Esophagus squamous epithelium (tissue), 5 donors: ENCODE measurements at places on chromosomes 7 and 10.

GRCh38 chr10:70774810-70775678, 10.1 kb downstream of the TBATA start:
- DNase-seq, result no peak

GRCh38 chr10:60135020-60135419, 228.7 kb upstream of the CCDC6 start:
- DNase-seq, result no peak

DNA sequence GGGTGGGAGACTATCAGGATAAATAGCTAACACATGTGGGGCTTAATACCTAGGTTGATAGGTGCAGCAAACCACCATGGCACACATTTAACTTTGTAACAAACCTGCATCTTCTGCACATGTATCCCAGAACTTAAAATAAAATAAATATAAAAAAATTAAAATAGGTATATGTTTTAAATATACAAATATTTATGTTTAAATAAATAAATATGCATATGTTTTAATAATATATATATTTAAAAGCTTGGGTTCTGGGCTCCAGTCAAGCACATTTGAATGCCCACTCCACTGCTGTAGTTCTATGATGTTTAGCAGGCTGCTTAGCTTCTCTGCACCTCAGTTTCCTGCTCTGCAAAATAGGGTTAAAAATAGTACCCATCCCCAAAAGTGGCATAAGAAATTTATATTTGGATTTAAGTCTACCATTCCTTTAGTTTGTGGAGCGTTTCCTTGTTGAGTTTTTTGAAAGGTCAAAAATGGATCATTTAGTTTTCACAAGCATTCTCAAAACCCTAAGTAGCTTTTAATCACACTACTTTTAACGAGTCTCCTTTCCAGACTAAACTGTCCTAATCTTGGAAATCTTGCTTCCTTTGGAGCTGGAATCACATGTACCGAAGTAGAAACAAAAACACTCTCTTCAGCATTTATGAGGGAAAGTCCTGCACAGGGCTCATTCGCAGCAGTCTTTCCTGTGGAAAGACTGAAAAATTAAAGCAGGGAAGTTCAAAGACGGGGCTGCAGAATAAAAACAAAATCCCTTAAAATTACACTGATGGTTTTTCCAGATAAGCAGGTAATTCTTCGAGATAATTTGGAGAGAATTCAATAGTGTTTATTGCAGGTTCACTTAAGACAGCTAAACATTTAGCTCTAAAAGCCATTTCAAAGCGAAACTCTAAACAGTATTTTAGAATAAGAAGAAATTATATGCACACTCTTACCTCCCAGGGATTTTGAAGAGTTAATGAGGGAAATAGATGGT, 111.7 kb upstream of the LYZL1 start:
- DNase-seq, result no peak

- DNase-seq, result no peak
These were observed 65.8 kb downstream of the RHOBTB1 start for GRCh38 chr10:60878224-60878623.

DNA sequence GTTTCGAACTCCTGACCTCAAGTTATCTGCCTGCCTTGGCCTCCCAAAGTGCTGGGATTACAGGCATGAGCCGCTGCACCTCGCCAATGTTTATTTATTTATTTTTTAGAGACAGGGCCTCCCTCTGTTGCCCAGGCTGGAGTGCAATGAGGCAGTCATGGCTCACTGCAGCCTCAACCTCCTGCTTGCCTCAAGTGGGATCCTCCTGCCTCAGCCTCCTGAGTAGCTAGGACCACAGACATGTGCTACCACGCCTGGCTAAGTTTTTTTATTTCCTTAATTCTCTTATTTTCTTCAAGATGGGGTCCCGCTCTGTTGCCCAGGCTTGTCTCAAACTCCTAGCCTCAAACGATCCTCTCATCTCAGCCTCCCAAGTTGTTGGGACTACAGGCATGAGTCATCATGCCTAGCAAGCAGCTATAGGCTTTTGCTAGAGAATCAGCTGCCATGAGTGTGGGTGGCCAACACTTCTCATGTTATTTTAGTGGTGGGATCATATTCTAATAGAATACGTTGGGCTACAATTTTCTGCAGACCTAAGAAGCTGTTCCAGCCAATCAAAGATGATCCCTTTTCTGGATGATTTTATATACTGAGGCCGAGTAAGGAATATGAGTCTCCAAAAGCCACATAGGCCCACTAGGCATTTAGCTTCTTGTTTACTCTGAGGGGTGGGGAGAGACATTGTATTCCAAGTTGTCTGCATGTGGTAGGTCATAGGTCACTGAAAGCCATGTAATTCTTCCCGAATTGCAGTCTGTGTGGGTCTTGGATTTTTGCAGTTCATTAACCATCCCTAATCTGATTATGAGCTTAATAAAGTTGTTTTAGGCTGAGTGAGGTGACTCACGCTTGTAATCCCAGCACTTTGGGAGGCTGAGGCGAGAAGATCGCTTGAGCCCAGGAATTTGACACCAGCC, 7.6 kb upstream of the TMEM248 start:
- no peak for DNase-seq

DNA sequence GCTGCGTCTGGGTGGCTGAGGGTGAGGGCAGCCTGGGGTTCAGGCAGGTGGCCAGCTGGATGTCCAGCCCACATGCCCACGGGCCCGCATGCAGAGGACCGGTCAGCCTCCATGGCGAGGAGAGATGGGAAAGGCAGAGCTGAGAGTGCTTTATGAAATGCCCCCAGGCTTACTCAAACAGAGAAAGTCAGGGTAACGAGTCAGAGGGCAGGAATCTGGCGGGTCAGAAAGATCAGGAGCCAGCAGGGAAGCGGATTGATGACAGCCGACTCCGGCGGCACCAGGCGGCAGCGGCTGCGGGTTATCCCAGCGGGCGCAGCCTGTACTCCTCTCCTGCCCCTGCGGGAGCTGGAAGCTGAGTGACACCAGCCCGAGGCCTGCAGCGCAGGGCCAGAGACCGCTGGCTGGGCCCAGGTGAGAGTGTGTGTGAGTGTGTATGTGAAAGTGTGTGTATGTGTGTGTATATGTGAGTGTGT, 13.4 kb downstream of the SLC13A4 start:
- no peak for DNase-seq

DNA sequence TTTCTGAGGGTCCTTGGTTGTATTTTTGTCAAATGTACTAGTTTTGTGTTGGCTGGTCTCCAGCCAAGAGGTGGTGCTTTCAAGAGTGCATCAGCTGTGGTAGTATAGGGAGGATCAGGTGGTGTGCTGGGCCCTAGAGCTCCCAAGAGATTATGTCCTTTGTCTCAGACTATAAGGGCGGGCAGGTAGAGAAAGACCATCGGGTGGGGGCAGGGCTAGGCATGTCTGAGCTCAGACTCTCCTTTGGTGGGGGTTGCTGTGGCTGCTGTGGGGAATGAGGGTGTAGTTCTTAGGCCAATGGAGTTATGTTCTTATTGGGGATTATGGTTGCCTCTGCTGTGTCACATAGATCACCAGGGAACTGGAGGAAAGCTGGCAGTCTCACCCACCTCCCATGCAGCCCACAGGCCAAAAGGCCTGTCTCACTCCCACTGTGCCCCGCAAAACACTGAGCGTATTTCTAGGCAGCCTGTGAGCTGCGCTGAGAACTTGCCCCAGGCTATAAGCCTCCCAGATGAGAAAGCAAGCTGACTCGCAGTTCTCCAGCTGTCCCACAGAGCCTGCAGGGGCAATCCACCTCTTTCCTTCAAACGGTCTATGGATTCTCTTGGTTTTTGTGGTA, 1066.7 kb downstream of the GRM8 start:
- no peak for DNase-seq

DNA sequence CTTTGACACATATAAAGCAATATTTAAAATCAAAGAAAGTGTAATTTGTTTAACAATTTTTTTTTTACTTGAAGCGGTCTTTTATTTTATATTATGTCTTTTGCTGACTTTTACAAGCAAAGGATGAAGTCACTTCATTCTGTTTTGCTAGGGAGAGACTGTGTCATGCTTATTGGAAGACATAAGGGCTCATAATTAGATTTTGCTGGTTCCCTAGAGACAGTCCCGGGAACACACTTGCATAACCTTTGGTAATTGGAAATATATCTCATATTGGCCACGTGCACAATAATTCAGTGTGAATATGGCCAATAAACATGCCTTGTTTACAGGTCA, 448 bp upstream of the NET1 start:
- DNase-seq, result no peak

DNA sequence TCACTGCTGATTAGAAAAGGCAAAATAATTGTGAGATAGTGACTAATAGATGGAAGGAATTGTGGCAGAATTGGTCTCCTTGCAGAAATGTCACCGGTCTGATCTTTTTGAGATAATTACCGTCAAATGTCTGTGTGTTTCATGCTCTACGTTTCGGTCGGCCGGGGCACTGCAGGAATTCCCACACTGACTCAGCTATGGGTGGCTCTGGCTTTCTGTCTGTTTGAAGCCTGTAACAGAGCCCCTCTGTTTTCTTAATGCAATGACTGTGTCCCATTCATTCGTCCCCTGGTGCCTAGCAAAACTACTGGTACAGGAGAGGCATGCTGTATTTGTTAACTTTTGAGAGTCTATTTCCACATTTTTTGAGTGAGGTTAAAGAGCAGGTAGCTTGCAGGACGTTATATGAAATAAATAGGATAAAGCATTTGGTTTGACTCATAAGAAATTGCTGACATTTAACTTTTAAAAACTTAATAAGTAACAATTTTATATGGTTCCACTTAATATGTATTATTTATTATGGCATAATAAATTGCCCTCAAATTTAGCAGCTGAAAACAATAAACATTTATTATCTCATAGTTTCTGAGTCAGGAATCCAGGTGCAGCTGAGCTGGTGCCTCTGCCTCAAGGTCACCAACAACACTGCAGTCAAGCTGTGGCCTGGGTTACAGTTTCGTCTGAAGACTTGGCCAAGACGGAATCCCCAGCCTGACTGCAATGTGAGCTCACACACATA, 53.3 kb upstream of the CTBP2 start:
- no peak for DNase-seq

DNA sequence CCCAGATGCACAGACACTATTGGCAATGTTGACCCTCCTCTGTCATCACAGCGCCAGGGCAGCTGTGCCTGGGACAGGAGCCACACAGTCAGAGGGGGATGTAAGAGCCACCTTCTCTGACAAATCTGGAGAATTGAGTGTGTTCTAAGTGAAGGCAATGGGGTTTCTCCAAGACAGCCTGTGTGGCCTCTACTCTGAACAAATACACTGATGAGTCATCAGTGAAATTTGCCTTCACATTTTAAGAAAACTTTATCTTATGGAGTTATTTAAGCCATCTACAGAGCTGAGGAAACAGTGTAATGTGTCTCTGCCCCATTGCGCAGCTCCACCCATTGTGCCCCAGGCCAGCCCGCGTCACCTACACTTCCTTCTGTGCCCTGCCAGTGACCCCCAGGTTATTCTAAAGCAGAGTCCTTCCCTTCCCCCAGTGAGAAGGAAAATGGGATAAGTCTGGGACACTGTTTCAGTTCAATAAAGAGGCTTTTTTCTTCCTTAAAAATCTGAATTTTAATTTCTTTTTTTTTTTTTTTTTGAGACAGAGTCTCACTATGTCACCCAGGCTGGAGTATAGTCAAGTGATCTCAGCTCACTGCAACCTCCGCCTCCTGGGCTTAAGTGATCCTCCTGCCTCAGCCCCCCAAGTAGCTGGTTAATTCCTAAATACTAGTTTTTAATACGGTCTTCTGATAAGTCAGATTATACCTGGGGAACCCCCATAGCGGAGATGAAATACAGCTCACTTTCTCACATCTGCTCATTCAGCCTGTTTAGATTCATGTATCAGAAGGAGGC, 21.8 kb downstream of the AKR1E2 start:
- no peak for DNase-seq

- no peak for DNase-seq
These were observed 922 bp downstream of the PPA1 start for GRCh38 chr10:70232155-70232858.

DNA sequence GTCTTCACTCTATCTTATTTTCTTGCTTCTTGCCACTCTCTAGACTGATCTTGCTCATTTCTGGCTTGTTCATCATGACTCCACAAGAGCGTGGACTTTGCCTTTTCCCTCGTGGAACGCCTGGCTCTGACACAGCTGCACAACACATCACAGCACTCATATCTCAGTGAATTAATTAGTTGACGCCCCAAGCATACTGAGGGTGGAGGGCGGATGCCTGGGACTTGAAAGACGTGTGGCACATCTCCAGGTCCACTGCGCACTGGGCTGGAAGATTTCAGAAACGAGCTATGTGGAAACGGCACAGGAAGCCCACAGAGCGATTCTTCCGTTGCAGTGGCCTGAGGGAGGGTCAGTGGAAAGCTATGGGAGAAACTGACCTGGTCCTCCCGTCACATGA, 23.6 kb upstream of the PLEKHA1 start:
- no peak for DNase-seq

- no peak for DNase-seq
These were observed 46.2 kb downstream of the PRPF18 start for GRCh38 chr10:13632884-13633440.

DNA sequence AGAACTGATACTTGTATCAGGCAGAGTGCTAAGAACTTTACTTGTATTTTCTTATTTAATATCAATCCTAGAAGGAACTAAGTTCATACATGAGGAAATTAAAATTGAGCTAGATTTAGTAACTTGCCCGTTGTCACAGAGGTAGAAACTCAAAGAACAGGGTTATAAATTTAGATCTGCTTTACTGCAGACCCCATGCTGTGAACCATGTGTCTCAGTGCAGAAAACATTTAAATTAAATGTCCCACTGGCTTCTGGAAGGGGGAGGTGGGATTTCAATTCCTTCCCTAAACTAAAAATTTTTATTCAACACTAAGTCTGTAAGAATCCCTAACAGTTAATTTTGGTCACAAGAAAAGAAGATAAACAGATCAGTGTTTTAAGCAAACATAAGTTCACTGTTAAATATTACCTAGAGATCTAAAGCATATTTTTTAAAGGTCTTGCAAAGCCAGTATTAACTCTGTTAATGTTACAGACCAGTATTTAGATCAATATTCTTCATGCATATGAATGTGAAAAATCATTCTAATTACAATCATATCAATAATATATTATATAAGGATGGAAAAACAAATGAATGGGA, 23.1 kb downstream of the WASL start:
- DNase-seq, result no peak

DNA sequence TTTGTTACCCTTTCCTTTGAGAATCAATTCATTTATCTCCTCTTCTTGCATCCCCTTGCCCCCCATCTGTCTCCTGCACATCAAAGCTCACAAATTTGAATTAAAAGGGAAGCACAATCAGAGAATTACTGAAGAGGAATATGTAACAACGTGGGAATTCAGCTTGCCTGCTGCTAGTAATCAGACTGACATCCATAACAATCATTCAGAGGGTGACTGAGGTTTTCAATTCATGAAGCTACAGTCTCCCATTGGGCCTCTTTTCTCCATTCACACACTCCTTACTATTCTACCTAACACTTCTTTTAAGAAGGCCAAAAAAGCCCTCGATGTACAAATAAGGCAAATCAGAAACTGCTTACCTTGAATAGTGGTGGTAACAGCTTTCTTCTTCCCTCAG, 24.3 kb upstream of the DNA2 start:
- DNase-seq, result no peak
